ENCODE measurements at places on chromosomes 5 and 9.
A peak's percentile ranks its signal among the peaks of the same experiment; 100 is the strongest.

DNA sequence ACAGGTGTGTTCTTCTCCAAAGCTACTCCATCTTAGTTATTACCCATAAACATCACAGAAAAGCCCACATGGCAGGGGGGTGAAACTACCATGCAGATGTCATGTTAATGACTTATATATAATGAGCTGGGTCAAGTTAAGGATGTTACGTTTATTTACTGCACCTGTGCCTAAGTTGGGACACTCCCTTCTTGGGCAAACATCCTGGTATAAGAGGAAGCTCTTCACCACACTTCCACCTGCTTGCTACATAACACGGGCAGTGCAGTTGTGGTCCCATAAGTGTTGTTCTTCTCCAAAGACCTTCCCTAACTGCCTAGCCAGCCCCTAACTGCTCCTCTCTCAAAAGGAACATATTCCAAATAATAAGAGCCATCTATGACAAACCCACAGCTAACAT lies 9.3 kb upstream of the ZCCHC9 start:
- DNase-seq: no peak

DNA sequence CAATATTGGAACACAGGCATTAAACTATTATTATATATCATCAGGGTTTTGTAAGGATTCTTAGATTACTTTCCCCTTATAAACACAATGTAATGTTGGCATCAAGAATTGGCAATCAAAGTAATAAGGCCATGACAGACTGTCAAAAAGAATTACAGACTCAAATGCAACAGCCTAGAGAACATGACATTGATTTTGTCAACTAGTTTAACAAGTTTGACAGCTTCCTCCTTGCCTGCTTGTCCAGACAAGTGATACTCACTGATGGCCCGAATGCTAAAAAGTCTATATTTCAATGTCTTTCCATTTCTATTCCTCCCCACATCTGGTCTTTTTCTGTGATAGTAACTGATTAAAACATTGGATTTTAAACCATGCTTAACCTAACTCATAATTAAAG lies 6.4 kb upstream of the ANKRD31 start:
- DNase-seq: no peak

DNA sequence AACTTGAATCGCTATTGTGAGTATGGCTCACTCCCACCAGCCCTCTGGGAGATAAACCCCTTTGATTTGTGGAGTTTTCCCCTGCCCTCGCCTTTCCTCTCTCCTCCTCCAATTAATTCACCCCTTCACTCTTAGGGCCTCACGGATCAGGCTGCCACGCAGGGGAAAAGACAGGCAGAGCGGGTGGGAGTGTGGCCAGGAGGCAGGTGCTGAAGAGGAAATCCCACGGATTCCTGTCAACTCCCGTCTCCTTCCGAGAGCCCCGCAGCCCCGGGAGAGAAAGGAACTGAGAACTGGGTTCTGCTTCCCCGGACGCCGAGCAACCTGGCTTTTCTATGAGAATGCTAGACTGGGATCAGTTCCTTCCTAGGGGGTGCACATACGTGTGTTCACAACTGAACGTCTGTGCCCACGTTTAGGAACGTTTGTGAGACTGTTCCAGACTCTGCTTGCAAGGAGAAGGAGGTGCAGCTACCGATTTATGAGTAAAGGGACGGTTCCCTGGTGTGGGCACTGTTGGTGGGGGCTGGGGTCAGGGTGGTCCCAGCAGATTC lies 314.5 kb upstream of the TLE4 start:
- DNase-seq: no peak

GRCh38 chr9:135350003-135350315 lies 129.6 kb upstream of the PPP1R26 start:
- no peak for DNase-seq

GRCh38 chr5:62340392-62340791 lies 34.4 kb downstream of the KIF2A start:
- no peak for DNase-seq

- DNase-seq: peak; percentile 64
Observed at GRCh38 chr5:41843456-41844370, 26.5 kb downstream of the OXCT1 start.

- peak; percentile 13 for DNase-seq
Observed at GRCh38 chr5:55855509-55855908, 4.4 kb downstream of the IL31RA start.

GRCh38 chr9:27195191-27195590 lies 86.2 kb downstream of the TEK start:
- DNase-seq: no peak

GRCh38 chr9:3708751-3709150 lies 182.9 kb upstream of the RFX3 start:
- no peak for DNase-seq

GRCh38 chr9:133493845-133494540 lies 15.1 kb upstream of the SLC2A6 start:
- DNase-seq: no peak

GRCh38 chr9:36064448-36065037 lies 27.8 kb downstream of the RECK start:
- DNase-seq: peak; percentile 42

GRCh38 chr9:93830012-93830596 lies 125.1 kb downstream of the BARX1 start:
- DNase-seq: no peak

GRCh38 chr9:115010874-115011273 lies 80.5 kb upstream of the TNFSF8 start:
- no peak for DNase-seq

GRCh38 chr9:91896513-91897121 lies 53.4 kb downstream of the ROR2 start:
- peak; percentile 18 for DNase-seq

- DNase-seq: no peak
Observed at GRCh38 chr9:74336161-74336560, 161.0 kb upstream of the RORB start.

- peak; percentile 76 for DNase-seq
Observed at GRCh38 chr5:35313291-35313690, 83.0 kb upstream of the PRLR start.

GRCh38 chr9:96883922-96884321 lies 29.6 kb upstream of the ZNF782 start:
- peak; percentile 3 for DNase-seq

- DNase-seq: no peak
Observed at GRCh38 chr9:31776471-31776870, 608.0 kb upstream of the ACO1 start.

DNA sequence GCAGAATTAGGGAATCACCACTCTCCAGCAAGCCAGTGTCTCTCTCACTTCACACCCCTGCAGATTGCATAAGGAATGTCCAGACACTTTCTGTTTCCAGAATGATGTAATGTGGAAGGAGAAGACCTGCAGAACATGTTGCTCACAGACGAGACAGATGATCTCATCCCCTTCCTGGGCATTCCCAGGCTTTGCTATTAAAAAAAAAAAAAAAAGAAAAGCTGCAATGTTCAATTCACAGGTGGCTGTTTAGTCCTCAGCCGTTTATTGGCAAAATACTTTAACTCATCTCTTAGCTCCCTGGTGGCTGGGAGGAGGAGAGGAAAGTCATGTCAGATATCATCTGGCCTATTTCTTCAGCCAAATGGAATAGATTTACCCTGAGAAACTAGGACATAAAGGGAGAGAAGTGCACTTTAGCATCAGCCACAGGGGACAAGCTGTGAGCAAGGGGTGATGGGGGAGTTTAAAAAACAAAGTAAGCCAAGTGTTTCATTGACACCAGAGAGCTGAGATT lies 95.9 kb upstream of the TNC start:
- DNase-seq: peak; percentile 89

GRCh38 chr9:92377876-92378275 lies 26.5 kb downstream of the OGN start:
- no peak for DNase-seq

- DNase-seq: peak; percentile 26
Observed at GRCh38 chr9:134066526-134066912, 1.3 kb downstream of the BRD3 start.

GRCh38 chr5:164119806-164120447 lies 614.5 kb downstream of the MAT2B start:
- peak; percentile 0 for DNase-seq

GRCh38 chr9:15104826-15105420 lies 194.7 kb upstream of the FREM1 start:
- peak; percentile 23 for DNase-seq
